ENCODE measurements at places on chromosomes 12 and 14.

- no peak for DNase-seq
Measured at GRCh38 chr14:69615496-69616407, 4.4 kb downstream of the SUSD6 start.

GRCh38 chr12:26212988-26213387 is 17.6 kb downstream of the SSPN start:
- no peak for DNase-seq

- no peak for DNase-seq
Measured at GRCh38 chr12:47383942-47384341, 304.2 kb upstream of the AMIGO2 start.

DNA sequence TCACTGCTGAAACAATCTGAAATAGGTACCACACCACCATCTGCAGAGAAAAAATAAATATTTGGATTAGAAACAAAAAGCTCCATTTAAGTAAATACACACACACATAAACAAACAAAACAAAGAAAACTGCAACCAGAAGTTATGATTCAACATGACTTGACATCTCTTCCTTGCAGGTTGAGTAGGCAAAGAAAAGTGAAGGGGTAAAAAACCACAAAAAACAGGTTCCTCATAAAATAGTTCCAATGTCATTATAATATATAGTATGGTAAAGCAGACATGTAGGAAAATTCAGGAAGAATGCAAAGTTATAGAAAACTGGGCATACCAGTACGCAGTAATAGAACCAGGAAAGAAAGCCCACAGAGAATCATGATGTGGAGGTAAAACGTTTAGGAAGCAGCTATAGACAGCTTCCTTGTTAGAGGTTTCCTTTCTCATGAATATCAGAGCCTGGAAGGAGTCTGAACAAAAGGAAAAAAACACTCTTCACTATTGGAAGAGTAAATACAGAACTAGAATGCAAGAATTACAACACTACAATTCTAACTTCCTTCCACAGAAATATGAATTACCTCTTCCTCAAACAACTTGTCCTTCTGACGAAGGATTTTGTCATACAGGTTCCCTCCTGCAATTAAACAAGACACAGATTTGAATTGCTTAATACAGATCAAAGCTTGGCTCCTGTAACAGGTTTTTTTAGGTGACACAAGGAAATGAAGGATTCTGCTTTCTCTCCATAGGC is 6.1 kb downstream of the NEK9 start:
- no peak for DNase-seq

DNA sequence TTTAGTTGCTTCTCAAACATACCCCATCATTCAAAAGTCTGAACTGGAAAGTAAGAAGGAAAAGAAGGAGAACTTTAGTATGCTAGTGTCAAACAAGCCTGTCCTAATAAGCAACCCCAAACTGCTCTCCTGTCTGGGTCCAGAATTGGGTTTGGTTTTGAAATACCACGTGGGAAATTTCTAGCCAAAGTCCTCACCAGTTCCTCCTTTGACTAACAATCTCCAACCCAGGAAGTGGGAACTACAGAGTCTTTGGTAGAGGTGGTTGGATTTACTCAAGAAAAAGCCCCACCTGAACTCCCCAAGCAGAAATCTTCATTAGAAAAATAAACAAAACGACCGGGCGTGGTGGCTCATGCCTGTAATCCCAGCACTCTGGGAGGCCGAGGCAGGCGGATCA is 17.4 kb upstream of the EIF4B start:
- DNase-seq = no peak

DNA sequence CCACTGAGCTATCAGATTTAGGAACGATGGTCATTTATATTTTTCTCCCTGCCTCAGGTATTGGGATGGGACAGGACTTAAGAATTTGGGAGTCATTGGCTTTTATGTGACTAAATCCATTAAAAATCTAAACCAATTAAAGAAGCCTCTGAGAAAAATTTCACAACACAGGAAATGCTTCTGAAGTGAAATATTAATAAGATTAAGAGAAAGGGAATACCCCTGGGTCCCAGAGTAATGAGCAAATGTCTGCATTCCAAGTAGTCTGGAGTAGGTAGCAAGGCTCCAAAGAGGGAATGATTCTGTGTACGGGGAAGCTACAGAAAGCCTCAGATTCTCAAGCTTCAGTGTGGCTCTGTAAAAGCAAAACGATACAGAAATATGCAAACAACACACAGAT is 707 bp upstream of the MED6 start:
- DNase-seq = no peak

- DNase-seq = no peak
Measured at GRCh38 chr12:24697769-24698168, 251.1 kb downstream of the BCAT1 start.

DNA sequence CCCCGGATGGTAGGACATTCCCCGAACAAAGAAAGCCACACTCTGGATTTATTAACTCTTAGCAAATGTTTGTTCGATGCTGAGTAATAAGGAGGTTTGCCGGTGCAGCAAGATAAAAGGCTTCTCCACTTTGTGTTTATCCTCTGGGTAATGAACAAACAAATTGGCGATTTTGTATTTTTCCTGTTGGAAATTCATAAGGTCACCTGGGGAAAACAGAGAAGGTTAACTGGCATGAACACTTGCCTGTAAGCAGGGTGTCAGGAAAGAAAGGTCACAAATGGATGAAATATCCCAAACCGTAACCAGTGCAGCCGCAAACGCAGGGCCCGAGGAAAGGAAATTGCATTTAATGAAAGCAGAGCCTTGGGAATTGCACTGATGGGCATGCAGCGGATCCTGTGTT is 132.8 kb downstream of the RMST start:
- DNase-seq = no peak

GRCh38 chr14:96938946-96939345 is 141.8 kb downstream of the VRK1 start:
- DNase-seq = no peak

DNA sequence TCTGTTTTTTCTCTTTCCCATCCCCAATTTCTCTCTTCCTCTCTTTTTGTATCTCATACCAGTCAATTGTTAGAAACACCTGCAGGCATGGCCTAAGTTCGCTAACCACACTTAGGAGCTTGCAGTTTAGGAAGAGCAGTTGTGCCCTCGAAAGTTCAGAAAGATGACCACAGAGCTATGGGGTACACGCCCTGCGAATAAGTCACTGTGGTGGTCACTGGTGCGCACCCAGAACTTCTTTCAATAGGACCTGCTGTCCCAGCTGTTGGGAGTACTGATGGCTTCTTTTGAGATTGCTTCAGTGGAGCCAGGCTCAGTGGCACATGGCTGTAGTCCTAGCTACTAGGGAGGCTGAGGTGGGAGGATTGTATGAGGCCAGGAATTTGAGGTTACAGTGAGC is 362.8 kb upstream of the TMTC1 start:
- no peak for DNase-seq

GRCh38 chr12:114974826-114975639 is 291.1 kb upstream of the TBX3 start:
- DNase-seq = no peak

- no peak for DNase-seq
Measured at GRCh38 chr14:85529803-85530574, at the start of gene FLRT2. TSS of gene FLRT2 (plus strand) at chr14:85530144. CDS start at chr14:85621515, 91,371 bp downstream.

DNA sequence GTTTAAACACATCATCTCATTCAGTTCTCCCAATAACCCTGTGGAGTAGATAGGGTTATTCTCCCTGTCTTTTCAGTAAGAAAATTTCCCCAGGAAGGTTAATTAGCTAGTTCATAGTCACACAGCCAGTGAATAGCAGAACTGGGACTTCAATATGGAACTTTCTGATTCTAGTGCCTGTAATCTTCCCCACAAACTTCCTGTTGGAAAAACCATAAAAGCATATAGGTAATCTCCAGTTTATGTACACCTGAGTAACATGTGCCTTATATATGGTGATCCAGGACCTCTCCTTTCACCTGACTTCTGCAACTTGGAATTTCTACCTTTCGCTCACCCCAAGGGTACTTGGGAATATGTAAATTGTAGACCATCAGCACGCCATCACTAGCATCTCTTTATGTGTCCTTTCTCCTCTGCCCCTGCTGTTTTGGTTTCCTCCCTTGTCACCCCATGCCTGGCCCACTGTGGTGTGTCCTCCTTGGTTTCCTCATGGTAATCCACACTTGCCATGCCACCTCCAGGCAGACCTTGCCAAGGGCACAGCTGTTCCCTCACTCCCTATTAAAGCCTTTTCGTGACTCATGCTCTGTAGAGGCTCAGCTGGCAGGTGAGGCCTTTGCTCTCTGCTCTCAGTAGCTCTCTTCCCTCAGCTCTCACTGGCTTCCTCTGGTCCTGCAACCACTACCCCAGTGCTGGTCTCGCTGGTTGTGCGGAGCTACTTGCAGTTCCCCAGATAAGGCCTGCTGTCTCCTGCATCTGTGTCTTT is 16.7 kb downstream of the TBC1D30 start:
- no peak for DNase-seq

DNA sequence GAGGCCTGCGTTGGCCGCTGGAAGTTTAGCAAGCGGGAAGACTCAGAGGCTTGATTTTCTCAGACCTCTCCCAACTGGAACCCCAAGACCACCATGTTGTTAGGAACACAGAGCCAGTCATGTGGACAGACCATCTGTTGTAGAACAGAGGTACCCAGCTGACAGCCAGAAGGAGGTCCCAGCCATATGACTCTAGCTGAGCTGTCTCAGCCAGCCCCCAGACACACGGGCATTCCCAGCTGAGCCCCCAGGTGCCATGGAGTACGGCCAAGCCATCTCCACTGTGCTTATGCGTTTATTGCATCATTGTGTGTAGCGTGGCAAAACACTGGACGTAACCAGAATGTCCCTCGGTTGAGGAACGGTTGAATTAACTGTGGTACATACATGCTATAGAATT is 421.9 kb downstream of the TMEM132D start:
- no peak for DNase-seq

DNA sequence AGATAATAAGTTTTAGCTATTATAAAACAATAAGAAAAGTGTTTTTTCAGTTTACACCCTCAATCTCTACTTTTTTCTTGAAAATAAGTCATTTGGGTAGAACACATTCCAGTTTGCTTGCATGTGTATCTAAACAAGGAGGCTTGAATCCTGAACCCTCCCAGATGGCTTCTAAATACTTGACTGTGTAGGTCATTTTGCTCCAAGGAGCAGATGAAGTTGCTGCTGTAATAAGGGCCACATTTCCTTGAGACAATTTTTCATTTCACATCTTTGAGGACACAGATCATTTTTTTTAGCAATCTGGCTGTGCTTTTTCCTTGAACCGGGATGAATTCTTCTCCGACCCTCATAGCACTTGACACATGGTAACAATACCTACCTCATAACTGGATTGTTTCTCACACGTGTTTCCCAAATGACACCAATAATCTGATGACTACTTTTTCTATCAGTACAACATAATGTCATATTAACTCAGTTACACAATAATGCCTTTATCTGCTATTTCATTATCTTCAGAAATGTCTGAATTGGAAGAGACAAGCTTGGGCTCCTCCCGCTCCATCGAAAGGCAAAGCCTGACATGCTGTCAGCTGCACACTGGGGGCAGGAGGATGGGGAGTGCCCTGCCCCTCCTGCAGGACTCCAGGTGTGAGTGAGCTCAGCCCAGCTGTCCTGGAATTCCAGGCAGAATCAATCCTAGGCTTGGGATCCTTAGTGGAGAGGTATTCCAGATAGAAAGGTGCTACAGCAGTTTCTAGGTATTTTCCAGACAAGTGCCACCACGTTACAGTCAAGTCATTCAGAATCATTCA is 30.9 kb downstream of the GPHB5 start:
- DNase-seq = no peak

GRCh38 chr12:56408799-56409417 is 40.3 kb downstream of the TIMELESS start:
- DNase-seq = no peak

GRCh38 chr14:67574156-67574555 is 25.9 kb downstream of the PIGH start:
- no peak for DNase-seq

DNA sequence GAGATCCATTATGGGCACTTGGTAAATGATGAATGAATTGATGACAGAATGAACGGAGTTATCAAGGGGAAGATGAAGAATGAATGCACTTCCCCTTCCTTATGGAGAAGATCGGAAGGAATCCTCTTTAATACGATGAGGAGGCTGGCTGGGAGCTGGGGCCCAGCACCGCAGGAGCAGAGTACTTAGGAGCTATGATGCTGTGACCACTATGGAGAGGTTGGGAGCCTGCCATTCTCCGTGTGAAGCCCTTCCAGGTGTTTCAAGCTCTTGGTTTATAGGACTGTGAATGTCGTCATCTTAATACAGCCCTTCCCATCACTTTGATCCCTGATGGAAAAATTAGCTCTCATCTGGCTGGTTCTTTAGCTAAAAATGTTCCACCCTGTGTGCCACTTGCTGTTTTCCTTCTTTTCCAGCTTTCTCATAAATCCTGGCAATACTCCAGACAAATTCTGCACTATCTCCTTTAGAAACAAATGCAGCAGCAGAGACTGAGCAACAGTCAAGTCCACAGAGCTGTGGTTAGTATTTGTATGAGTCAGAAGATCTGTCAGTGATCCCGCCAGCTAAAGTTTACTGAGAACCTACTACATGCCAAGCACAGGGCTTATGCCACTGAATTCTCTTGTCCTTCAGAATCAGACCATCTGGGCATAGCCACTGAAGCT is 263.1 kb upstream of the CRY1 start:
- DNase-seq = no peak

GRCh38 chr12:88144546-88145468 is 2.7 kb downstream of the TMTC3 start:
- no peak for DNase-seq

Data from activated T-helper 1 cell treated with Interleukin-2 at 50 U/mL for 16 hours (primary cell).